ENCODE measurements at places on chromosomes 11 and 22. TPM values are rescaled to one million over a fixed set of nuclear protein-coding genes. Genes with fewer than 3 reads are reported as not detected.
A peak's percentile ranks its signal among the peaks of the same experiment; 100 is the strongest.

DNA sequence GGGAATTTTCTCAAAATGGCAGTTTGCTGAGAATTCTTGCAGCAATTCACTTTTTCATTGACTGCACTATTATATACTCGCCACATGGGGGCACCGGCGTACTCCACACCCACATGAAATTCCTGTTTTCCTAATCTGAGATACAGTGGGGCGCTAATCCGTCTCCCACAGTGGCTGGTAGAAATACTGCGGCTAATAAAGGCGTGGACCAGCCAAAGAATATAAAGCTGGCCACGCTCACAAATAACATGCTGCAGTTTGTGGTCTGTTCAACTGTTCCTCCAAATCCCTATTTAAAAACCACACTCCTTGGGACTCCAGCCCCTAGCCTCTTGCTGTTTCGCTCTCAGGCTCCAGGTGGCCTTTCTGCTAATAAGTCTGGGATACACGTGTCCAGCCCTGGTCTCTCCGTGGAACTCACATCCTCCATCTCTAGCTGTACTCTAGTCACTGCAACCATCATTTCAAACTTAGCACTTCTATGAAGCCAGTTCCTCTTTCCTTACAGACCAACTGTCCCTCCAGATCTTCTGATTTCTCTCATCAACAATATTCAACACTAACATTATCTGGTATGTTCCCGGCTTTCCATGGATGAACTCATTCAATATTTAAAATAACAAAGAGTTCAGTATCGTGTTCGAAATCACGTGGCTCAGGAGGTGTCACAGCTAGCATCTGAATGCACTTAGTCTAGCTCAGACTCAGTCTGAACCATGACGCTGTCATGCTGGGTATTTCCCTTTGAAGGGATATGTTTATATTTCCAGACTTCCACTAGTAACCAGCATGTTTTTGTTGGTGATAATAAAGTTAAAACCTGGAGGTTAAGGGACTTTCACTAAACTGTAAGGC is 22.0 kb downstream of the TBRG1 start:
- DNase-seq: peak; percentile 45

DNA sequence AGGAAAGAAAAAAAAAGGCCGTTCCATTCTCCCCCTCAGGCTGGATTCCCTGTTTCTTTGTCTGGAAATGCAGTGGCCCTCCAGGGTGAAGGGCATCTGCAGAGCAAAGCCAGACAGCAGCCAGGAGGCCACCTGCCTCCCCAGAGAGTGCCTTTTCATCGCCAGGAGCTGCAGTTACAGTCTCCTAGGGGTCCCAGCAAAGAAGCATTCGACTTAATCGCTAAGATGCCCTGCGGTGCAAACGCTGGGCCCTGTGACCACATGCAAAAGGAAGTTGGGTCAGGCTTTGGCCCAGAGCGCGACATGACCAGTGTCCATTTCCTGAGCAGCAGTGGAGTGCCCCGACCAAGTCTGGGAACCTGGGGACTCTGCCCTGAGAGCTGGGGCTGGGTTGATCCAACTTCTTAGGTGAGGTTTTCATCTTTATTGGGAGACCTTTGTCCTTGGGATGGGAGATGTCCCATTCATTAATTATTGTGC is 304.6 kb downstream of the OPCML start:
- no peak for DNase-seq

DNA sequence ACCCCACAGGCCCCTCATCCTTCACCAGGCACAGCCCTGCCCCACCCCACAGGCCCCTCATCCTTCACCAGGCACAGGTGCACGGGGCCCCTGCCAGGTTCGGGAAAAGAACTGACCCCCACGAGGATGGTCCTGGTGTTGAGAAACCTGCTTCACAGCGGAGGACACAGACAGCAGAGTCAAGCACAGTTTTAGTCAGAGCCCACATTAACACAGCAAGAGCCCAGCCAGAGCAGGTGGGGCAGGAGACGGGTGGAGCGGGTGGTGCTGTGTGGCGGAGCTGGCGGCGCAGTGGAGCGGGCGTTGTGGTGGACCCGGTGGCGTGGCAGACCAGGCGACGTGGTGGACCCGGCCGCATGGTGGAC is 1085.5 kb downstream of the BRD1 start:
- DNase-seq: no peak

- DNase-seq: no peak
These were observed 101.3 kb downstream of the DYNC2H1 start for GRCh38 chr11:103210543-103210942.

The BIRC2 gene
- 106 TPM for total RNA-seq

Measured in uterus (tissue), 4 donors.